ENCODE measurements at places on chromosomes 1 and 21.
A peak's percentile ranks its signal among the peaks of the same experiment; 100 is the strongest.

GRCh38 chr1:58116284-58116683 lies 430.2 kb downstream of the OMA1 start:
- DNase-seq = no peak

DNA sequence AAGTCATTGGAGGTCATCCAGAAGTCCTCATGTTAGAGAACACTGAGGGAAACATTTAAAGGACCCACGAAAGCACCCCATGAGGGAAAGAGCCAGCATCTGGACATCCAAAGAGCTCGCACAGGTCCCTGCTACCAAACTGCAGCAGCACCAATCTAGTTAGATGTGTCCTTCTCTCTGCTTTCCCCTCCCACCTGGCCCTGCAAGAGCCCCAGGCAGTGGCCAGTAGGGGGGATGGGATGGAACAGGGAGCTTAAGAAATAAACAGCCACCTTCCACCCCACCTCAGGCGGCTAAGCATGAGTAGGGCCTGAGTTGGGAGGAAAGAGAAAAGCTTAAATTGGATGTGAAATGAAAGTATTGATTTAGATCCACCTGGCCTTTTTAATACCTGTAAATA lies 175.9 kb upstream of the KCND3 start:
- no peak for DNase-seq

DNA sequence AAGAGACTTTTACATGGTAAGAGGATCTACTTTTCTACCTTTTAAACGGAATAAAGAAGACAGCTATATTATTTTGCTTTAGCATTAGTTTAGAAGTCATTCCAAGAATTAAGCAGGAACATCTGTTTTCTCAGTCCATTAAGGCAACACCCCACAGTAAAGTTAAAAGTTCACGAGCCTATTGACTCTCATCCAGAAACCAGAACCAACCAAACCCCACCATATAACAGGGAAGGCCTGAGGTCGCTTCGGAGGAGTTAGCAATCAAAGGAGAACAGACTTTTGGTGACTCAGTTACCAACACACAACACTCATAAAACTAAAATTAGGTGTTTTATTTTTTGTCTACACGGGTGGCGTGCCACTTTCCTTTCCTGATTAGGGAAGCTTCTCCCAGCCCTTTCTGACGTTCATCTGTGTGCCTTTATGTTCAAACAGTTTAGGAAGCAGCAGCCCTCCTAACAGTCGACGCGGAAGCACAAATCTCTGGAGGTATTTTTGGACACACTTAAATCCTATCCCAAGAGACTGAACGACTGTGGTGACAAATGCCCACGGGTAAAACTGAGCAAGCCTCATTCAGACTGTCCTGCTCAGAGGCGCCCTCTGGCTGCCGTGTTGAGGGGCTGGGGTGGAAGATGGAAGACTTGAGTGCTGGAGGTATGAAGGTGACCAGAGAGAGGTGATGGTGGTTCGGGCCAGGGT lies 8.6 kb upstream of the PLA2G2C start:
- DNase-seq = peak; percentile 75

DNA sequence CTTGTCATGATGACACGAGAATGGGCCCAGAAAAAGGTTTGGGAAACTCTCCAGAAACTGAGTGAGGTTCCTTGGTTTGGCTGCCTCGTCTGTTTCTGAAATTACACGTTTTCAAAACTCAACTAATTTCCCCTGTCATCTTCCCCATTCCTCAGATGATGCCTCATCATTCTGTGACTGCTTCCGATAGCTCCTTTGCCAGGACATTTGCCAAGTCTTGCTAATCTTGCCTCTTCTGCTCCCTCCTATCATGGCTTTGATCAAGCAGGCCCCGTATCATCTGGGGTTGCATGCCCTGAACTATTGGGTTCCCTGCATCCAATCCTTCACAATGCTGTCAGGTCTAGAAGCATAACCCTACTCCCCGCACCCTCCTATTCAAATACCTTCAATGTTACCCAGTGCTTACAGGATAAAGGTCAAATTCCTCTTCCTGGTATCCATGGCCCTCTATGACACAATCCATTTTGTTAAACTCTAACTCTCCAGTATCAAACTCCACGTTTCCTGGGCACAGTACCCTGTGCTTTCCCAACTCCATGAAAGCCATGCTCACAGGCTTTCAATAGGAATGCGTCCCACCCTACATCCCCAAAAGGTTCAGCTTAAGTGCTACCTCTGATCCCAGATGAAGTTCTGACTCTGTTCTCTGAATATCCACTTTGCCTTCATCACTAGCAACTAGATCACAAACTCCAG lies 22.2 kb upstream of the TMEM200B start:
- no peak for DNase-seq

DNA sequence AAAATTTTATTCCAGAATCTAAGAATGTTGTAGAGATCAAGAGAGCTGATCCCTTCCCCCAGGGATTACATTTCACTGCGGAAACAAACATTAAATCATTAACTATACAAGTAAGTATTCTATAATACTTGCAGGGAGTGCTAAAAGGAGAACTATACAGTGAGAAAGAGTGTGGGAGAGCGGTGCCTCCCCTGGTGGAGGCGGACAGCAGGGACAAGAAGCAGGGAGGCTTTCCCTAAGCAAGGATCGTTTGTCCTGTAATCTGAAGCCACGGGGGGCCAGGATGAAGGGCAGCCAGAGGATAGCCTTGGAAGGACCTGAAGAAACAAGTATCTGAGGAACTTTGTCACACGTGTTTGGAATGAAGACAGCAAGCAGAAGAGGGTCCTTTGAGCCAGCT lies 40.1 kb downstream of the SLC9C2 start:
- no peak for DNase-seq

- peak; percentile 43 for DNase-seq
These were observed 746 bp downstream of the MACF1 start for GRCh38 chr1:39205102-39205780.

DNA sequence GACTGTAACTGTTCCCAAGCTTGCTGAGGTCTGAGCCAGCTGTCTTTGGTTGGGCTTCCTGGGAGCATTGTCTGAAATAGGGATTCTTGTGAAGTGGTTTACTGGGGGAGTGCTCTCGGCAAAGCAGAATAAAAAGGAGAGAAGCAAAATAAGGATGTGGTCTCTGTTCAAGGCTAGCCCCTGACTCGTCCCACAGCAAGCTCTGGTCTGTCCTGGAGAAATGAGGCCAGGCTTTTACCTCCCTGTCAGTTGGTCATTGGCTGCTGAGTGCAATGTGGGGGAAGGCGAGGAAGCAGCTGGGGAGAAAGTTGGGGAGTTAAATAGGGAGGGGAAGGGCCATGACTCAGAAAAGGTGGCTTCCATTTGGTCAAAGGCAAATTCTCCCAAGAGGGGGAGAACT lies 303.9 kb upstream of the DUSP10 start:
- no peak for DNase-seq

DNA sequence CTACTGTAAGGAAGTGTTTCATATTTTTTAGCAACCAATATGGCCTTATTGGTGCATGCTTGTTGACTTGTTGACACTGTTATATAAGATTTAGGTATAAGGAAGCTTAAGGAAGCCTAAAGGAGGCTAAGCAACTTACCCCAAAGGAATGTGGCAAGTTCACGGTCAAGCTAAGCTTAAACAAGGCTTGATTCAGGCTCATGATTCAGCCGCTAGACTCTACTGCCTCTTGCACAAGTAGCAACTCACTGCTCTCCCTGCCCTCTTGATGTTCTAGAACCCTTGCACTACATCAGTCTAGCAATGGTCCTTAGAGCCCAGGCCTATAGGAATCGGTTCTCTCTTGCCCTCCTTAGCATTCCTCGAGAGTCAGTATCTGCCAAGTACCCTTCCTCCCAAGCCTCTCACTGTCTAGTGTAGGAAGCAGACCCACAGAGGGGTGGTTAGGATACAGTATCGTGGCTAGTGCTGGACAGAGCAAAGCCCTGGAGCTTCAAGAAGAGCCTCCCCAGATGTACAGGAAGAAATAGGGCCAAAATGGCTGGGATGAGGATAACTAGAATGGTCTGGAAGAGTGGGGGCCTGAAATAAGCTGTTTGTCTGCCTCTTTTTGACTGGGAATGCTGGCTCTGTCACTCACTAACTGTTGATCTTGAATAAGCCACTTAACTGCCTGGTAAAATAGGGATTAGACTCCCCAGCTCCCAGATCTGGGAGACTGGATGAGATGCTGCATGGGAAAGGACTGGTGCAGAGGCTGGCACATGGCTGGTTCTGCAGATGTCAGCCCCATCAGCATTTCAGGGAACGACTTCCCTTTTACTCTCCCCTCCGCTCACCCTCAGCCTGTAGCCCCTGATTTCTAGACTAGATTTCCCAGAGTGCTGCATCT lies 122.2 kb downstream of the NAV1 start:
- DNase-seq = no peak

GRCh38 chr1:39657402-39657801 lies 14.5 kb downstream of the NT5C1A start:
- no peak for DNase-seq

GRCh38 chr1:174005032-174005431 lies 17.1 kb downstream of the RC3H1 start:
- no peak for DNase-seq

GRCh38 chr1:45198185-45198584 lies 8.2 kb downstream of the ZSWIM5 start:
- DNase-seq = no peak

- DNase-seq = no peak
These were observed at the start of gene ADGRB2 for GRCh38 chr1:31764312-31765040. TSS of gene ADGRB2 (minus strand) at chr1:31764340. CDS start at chr1:31757221, 7,119 bp downstream.

- no peak for DNase-seq
These were observed 43.4 kb downstream of the FHAD1 start for GRCh38 chr1:15290382-15290781.

GRCh38 chr21:37525810-37526209 lies 159.2 kb downstream of the DYRK1A start:
- DNase-seq = no peak

- no peak for DNase-seq
These were observed 1.1 kb upstream of the LBR start for GRCh38 chr1:225428881-225429455.

GRCh38 chr1:71357708-71358107 lies 276.9 kb upstream of the ZRANB2 start:
- no peak for DNase-seq

- DNase-seq = no peak
These were observed 618.6 kb downstream of the RWDD3 start for GRCh38 chr1:95852483-95853070.

- no peak for DNase-seq
These were observed 12.2 kb upstream of the CDK18 start for GRCh38 chr1:205492201-205492667.

DNA sequence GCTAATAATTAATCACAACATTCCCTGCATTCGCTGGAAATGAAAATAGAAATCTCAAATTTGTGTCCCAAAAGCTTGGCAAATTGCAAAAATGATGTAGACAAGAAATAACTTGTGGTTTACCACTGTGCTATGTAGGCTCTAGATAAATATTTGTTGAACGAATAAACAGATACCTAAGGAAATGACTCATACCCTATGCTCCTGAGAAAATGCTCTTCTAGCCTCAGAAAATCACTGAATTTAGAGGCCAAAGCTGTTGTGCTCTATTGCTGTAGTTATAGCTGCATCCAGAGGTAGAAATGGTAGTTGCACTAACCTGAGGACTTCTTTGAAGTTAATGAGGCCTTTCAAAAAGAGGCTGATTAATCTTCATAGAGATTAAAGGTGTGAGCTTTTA lies 142.0 kb upstream of the ZNHIT6 start:
- no peak for DNase-seq

- no peak for DNase-seq
These were observed 1.6 kb downstream of the NFIA start for GRCh38 chr1:61083807-61084440.

DNA sequence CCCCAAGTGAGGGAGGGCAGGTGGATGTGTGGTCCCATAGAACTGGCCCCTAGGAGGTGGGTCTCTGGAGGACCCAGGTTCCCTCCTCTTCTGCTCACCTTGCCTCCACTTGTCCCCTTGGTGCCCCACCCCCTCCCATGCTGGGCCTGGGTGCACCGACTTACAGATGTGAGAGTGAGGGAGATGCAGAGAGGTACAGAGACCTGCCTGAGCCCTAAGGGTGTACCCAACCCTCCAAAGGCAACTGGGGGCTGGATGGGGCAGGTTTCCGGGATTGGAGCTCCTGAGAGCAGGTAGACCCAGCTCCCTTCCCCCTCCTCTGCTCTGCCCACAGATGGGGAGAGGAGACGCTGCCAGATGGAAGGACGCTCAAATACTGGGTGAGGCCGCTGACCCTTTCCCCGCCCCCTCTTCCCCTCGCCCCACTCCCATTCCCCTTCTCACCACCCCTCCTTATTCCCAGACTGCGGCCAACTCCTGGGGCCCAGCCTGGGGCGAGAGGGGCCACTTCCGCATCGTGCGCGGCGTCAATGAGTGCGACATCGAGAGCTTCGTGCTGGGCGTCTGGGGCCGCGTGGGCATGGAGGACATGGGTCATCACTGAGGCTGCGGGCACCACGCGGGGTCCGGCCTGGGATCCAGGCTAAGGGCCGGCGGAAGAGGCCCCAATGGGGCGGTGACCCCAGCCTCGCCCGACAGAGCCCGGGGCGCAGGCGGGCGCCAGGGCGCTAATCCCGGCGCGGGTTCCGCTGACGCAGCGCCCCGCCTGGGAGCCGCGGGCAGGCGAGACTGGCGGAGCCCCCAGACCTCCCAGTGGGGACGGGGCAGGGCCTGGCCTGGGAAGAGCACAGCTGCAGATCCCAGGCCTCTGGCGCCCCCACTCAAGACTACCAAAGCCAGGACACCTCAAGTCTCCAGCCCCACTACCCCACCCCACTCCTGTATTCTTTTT lies 10.3 kb downstream of the TINAGL1 start:
- no peak for DNase-seq

GRCh38 chr21:40841524-40842196 lies 5.3 kb downstream of the DSCAM start:
- DNase-seq = no peak

GRCh38 chr1:147625362-147625995 lies 44.8 kb downstream of the ACP6 start:
- DNase-seq = no peak

DNA sequence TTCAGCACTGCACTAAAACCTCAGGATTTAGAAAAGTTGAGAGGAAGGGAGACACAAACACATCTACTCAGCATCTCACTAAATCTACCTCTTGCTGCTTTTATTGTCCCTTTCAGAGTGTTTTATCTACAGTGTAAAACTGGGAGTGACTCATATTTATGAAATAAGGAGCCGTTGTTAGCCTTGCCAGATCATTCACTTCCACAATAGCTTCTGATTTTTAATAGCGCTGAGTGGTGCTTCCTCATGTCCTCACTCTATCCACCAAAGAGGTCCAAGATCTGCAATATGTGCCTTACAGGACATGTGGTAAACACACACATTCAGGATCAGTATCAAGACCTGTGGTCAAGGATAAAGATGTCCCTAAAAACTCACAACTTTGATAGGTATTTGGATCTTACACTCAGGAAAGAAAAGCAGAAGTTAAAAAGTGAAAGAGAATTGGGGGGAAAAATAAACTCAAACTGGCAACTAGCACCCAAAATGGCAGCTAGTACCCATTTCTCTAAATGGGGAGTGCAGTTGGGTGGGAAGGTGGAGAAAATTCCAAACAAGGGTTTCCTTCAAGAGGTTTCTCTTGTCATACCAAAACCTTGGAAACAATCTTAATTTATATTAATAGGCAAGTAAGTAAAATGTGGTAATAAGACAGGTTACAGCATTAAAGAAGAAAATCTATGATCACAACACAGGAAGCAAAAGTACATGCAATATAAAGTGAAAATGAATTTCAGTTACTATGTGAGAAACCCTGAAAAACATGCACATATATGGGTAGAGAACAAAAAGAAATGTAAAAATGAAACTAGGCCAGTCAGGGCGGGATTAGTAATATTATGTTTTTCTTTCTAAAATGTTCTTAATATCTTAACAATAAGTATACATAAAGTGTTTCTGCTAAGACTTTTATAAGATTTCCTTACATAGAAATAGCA lies 15.9 kb downstream of the DUSP10 start:
- no peak for DNase-seq

- DNase-seq = no peak
These were observed 33.7 kb upstream of the SGIP1 start for GRCh38 chr1:66500301-66500700.
